Mammary epithelial cell (primary cell): ENCODE measurements at places on chromosomes 5 and 9. TPM values are rescaled to one million over a fixed set of nuclear protein-coding genes. Genes with fewer than 3 reads are reported as not detected.
A peak's percentile ranks its signal among the peaks of the same experiment; 100 is the strongest.

Gene PCDH12
- 0.17 TPM for total RNA-seq

Gene CCL27
- 0.80 TPM in 1 of 2 replicates, not detected in the other for total RNA-seq

Gene PCDHA12
- 0.45 and 0.86 TPM in 2 replicates for total RNA-seq

Gene ZNF879
- 2.6 and 4.4 TPM in 2 replicates for total RNA-seq

DNA sequence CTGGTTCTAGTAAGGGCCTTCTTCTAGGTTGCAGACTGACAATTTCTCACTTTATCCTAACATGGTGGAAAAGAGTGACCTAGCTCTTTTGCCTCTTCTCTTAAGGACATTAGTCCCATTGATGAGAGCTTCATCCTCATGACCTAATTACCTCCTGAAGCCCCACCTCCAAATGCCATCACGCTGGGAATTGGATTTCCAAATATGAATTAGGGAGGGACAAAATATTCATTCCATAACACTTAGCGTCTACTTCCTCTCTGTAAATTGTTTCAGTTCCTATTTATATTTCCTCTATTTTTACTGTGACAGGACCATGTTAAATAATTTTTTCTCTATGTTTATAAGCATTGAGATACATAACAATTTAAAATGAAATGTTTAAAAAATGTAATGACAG is 408.8 kb downstream of the CDH10 start:
- DNase-seq = no peak

- DNase-seq = no peak
Measured at GRCh38 chr9:84850830-84851392, 181.4 kb downstream of the NTRK2 start.

DNA sequence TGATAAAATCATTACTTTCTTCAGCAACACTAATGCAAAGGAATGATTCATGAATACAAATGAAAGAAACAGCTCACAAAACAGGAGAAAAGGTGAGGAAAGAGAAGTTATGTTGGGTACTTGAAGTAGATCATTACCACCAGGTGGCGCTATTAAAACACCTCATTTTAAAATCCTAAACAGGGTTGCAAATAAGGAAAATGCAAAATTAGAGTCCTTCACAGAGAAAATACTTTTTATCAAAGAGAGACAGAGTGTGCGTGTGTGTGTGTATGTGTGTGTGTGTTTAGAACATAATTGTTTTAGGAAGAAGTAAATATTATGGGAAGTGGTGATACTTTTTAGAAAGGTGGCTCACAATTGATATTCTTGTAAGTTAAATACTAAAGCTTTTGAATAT is 49.5 kb upstream of the CD180 start:
- peak; percentile 66 for DNase-seq

DNA sequence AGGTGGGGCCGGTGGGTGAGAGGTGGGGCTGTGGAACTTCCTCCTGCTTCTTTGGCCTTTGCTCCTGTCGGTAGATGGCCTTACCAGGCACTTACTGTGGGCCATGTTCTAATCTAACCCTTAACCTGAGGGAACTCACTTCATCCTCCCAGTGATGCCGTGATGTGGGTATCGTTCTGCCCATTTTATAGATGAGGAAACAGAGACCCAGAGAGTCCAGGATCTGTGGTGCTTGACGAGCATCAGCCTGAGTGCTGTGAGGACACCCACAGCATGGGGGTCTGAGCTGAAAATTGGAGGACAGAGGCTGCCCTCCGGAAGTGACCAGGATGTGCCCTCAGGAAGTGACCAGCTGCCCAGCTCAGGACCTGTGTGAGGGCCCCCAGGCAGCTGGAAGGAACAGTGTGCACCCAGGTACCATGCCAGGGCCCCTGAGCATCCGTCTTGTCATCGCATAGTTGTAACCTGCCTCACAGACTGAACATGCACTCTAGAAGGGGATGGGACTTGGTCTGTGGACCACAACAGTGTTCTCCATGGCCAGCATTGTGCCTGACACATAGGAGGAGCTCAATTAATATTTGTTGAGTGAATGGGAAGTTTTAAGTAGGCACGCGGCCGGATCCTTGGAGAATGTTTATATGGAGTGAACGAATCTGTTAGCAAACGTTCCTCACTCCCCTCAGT is 8.5 kb downstream of the NEK6 start:
- DNase-seq = no peak

DNA sequence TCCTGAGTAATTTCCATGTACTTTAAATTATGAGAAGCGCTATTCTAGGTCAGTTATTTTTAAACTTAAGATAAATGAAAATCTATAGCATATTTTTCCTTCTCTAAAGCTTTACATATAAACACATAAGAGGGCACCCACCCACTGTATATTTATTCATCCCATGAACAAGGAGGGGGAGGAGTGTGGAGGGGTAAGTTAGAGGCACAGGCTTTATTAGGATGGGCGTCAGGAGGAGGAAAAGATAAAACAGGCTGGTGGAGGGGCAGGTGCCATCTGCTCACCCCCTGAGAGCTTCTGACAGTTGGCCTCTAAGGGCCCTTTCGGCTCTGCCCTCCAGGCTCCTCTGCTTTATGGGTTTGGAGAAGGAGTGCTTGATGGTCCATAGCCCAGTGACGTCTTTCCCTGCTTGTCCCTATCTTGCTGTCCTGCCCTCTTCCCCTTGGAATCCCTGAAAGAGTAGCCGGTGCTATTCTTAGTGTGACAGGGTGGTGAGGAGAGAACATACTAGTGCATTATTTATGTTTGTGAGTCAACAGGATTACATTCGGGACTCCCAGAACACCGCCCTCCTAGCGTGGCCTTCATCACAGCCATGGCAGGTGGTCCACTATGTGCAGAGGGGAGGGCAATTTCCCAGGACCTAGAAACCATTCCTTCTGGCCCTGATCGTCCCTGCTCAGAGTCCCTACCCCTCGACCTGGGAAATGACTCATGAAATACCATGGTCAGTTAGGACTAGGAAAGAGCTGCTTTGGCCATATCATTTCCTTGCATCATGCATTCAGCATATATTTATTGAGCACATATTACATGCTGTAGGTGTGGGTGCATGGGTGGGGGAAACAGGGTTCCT is 7.9 kb upstream of the SYNPO start:
- no peak for DNase-seq

- DNase-seq = peak; percentile 52
Measured at GRCh38 chr5:134603059-134603458, 29.6 kb downstream of the SAR1B start.

DNA sequence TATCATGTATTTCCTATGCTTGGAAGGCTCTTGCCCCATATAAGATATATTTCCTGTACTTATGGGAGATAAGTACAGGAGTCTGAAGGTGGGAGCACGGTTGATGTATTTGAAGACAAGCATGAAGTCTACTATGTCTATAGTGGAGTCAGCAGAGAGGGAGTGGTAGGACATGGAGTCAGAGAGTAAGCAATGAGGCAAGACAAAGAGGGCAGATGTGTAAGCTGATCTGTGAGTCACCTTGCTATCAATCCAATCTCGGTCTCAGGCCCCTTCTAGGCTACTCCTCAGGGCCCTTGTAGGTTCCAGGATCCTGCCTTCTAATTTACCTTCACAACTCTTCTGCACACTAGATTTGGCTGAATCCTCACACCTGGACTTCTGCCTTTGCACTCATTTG is 105.5 kb downstream of the MACIR start:
- peak; percentile 9 for DNase-seq

DNA sequence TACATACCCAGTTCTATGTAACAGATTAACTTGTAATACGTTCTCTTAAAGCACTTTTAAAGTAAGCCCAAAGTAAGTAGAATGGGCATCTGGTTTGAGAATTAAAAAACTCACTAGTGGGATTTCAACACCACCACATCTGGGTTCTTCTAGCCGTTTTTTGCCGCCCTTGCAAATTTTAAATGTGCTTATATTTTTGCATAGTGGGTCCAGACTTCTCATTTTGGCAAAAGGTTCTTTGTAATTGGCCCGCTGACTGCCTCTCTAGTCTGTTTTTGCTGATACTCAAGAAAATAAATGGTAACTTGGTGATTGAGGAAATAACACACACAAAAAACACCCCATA is 582 bp upstream of the FBXO4 start:
- DNase-seq = no peak

DNA sequence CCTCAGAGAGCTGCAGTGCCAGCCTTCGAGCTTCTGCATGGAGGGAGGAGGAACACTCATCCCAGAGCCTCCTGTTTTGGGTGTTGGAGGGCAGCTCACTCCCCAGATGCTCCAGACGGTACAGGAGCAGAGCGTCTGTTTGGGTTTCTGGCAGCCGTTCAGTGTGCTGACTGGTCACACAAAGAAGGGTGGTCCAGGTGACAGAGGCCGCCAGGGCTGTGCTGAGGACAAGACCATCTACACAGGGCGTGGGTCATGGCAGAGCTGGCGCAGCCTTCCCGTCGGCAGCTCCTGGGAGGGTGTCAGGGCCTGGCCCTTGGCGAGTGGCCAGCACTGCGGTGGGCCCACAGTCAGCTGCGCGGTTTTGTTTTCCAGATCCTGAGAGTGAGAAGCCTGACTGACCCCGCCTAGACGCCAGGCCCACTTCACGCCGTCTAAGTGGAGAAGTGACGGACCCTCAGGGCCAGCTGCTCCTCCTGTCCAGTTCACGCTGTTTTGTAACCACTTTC is 131.4 kb upstream of the FAM120A start:
- DNase-seq = no peak

DNA sequence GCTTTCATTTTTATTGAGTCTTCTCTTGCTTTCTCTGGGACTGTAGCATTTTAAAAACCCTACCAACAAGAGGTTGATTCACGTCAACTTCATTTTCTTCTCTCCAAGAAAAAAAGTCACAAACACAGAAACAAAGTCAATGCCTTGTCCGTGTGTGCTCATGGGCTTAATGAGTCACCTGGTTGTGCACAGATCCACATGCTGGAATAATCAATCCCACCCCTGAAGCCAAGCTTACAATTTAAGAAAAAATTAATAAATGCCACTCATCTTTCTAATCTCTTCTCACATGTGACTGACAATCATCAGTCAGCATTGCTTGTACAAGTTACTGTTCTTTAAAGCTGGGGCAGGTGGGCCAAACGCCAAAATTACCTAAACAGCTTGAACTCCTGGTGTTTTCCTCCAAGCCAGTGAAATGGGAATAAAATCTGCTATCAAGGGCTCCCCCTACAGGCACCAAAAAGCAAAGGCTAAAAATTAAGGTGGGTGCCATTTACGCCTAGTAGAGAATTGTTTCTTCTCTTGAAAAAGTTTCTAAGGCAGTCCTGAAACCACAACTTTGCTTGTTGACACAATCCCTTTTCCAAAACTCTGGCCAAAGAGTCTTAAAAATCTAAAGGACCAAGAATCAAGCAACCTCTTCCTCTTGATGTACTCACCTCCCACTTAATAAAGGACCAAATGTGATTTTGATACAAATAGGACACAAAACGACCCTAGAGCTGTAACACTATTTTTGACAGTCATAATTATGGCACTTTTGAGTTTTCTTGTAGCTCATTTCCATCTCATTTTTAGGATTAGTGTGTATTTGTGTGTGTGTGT is 21.3 kb downstream of the TRMO start:
- peak; percentile 36 for DNase-seq

GRCh38 chr5:100505984-100506670 is 29.0 kb upstream of the FAM174A start:
- DNase-seq = peak; percentile 83

GRCh38 chr5:107610798-107611197 is 59.9 kb downstream of the EFNA5 start:
- DNase-seq = no peak

GRCh38 chr9:131113655-131114054 is 11.7 kb upstream of the NUP214 start:
- no peak for DNase-seq

GRCh38 chr5:56056875-56057274 is 62.1 kb upstream of the IL6ST start:
- no peak for DNase-seq
